ENCODE measurements at places on chromosomes 12 and 14.

GRCh38 chr14:23434488-23435222, 805 bp downstream of the MYH7 start:
- DNase-seq = no peak

DNA sequence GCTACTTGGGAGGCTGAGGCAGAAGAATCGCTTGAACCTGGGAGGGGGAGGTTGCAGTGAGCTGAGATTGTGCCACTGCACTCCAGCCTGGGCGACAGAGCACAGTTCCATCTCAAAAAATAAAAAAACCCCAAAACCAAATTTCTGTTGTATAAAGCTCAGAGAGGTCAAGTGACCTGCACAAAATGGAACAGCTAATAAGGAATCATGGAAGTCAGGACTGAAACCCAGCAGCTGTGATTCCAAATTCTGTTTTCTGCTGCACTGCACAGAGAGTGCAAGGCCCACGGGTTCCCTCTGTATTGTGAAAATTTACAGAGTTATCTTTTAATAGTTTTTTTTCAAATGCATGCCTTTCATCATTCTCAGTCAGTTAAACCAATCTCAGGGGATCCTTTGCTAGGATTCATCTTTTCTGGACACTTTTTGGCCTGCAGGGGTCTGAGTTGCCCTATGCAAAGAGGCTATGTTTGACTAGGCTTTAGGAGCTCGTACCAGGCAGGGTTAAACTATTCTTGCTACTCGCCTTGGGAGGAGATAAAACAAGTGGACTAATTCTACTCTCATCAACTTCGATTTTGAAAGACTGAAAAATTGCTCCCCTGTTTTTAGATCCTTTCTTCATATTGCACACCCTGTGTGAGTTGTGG, 26.1 kb upstream of the AACS start:
- DNase-seq = no peak

GRCh38 chr12:105457026-105457425, 126.5 kb downstream of the C12orf75 start:
- no peak for DNase-seq

- no peak for DNase-seq
Measured at GRCh38 chr12:111981987-111982386, 31.0 kb downstream of the TMEM116 start.

GRCh38 chr12:39989501-39989900, 116.4 kb downstream of the SLC2A13 start:
- DNase-seq = no peak

DNA sequence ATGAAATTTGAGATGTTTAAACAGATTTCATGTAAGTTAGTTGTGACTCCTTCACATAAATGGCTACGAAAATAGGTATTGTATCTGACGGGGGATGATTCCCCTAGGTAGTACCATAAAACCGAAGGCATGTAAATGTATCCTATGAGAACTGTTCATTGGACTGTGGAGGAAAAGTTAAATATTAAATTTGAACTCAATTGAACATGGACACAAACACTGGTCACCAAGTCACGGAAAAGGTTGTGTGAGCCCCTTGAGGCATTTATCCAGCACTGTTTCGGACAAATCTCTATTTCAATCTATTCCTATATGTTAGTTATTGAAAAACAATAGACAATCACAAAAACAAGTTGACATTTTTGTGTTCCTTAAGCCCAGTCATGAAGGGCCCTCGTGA, 1014.3 kb upstream of the NOVA1 start:
- DNase-seq = no peak

DNA sequence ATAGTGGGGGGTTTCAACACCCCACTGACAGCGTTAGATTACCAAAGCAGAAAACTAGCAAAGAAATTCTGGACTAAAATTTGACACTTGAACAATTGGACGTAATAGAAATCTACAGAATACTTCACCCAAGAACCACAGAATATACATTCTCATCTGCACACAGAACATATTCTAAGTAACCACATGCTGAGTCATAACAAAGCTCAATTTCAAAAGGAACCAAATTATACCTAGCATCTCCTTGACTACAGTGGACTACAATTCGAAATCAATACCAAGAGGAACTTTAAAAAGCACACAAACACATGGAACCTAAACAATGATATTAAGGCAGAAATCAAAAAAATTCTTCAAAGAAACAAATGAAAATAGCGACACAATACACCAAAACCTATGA, 871.6 kb upstream of the MDGA2 start:
- DNase-seq = no peak

DNA sequence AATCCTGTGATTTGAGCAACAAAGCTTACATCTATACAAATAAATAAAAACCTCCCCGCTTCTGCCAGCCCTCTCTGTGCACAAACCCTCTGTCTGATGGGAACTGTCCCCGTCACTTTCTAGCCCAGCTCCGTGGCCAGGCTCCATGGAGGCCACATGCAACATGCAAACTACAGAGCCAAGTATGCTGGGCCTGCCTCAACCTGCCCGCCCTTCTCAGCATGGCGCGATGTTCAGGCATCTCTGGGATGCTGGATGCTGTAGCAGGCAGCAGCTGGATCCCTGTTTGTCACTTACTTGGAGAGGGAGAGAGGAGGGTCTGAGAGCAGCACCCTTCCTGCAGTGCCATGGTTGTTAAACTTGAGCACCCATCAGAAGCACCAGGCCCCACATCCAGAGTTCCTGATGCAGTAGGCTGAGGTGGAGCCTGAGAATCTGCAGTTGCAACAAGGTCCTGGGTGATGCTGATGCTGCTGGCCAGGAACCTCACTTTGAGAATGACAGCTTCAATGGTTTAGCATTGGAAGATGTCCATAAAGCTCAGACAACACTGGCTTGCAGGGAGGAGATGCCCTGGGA, 32.4 kb downstream of the CLMN start:
- DNase-seq = no peak

DNA sequence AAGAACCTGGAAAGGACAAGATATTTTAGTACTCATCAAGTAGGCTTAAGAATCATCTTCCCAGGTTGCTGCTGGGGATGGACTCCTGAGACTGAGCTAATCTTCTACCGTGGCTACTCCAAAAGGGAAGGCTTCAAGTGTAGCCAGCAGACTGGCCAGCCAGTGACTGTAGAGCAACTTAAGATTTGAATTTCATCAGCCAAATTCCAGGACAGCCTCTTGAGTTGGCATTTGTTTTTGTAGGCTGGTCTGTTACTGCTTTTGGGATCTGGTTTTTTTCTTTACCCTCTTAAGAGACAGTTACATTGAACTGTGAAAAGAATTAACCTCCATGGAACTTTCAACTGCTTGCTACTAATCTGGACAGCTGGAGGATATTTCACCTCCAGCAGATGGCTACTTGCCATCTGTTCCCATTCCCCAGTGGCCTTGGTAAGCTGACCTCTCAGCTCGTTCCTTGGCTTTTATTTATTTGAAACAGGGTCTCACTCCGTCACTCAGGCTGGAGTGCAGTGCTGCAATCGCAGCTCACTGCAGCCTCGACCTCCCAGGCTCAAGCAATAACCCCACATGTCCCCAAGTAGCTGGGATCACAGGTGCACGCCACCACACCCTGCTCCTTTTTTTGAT, 20.7 kb downstream of the VTI1B start:
- DNase-seq = peak; percentile 44
